Heart right ventricle (tissue), 16 donors: ENCODE measurements at places on chromosomes 6 and 20. TPM values are rescaled to one million over a fixed set of nuclear protein-coding genes. Genes with fewer than 3 reads are reported as not detected.

Gene TXLNB
- 6.2 TPM for polyA plus RNA-seq

Gene PTK6
- polyA plus RNA-seq: 0.03 TPM

Gene MDFI
- 1.2 TPM for polyA plus RNA-seq

Gene NOTCH4
- polyA plus RNA-seq: 33.0 TPM

Gene LGSN
- not detected for polyA plus RNA-seq

Gene SLC26A8
- 0.03 TPM for polyA plus RNA-seq

Gene MUC22
- polyA plus RNA-seq: 0.29 TPM

Gene SYCP2
- 0.75 TPM for polyA plus RNA-seq

Gene RNF114
- polyA plus RNA-seq: 49.5 TPM

Gene MYLK4
- 0.88 TPM for polyA plus RNA-seq

Gene EYA2
- polyA plus RNA-seq: 0.29 TPM

Gene ADGB
- polyA plus RNA-seq: not detected

Gene PPT2
- 16.8 TPM for polyA plus RNA-seq

Gene SLC4A11
- 0.51 TPM for polyA plus RNA-seq

Gene GTSF1L
- not detected for polyA plus RNA-seq

Gene TCF15
- polyA plus RNA-seq: 41.0 TPM
